NAMALWA (cell line): ENCODE measurements at places on chromosomes 1 and 21.

- DNase-seq, result no peak
These were observed 165.1 kb upstream of the SNX7 start for GRCh38 chr1:98496256-98496995.

- DNase-seq, result no peak
These were observed 211.1 kb downstream of the MATN1 start for GRCh38 chr1:30511991-30512913.

DNA sequence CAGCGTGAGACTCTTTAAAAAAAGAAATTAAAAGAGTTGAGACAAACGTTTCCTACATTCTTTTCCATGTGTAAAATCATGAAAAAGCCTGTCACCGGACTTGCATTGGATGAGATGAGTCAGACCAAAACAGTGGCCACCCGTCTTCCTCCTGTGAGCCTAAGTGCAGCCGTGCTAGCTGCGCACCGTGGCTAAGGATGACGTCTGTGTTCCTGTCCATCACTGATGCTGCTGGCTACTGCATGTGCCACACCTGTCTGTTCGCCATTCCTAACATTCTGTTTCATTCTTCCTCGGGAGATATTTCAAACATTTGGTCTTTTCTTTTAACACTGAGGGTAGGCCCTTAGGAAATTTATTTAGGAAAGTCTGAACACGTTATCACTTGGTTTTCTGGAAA is 31.2 kb downstream of the IFNAR1 start:
- no peak for DNase-seq

DNA sequence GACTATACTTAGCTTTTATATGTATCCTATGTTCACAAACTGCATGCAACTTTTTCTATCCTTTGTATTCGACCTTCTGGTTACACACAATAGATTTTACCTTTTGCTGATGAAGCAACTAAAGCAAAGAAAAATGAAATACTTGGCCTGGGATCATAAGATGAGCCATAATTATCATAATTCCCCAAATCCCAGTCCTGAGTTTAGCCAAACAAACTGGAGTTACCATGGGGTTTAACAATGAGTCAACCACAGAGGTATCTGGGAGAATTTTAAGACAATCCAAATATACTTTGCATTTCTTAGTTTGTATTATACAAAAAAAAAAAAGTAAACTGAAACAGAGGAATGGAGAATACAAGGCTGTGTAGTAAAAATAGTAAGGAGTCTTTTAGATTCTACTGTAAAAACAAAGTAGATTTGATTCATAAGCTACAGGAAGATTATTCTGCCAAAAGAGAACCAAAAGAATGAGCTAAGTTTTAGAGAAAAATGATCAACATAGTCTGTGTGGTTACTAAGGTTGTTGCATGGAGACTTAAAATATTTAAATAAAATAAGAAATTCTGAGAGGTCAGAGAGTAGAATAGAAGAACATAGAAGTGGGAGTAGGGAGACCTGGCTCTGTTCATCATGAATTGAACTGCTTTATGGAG is 60.4 kb upstream of the GORAB start:
- no peak for DNase-seq

- DNase-seq, result no peak
These were observed 35.8 kb downstream of the WNT4 start for GRCh38 chr1:22107126-22107525.

- no peak for DNase-seq
These were observed 3.4 kb downstream of the PRAMEF12 start for GRCh38 chr1:12776801-12777557.

DNA sequence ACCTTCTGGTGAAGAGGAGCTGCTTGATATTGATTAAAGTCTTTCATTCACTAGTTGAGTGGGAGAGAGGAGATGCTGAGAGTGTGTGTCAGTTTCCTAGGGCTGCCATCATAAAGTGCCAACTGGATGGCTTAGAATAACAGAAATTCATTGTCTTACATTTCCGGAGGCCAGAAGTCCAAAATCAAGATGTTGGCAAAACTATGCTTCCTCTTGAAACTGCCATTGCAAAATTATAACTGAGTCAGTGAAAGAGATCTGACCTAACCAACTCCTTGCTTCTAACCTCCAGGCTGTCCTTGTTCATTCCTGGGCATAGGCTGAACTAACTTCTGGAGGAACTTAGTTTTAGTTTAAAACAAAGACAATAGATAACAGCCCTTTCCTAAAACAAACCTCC is 47.1 kb downstream of the PTGS2 start:
- no peak for DNase-seq

DNA sequence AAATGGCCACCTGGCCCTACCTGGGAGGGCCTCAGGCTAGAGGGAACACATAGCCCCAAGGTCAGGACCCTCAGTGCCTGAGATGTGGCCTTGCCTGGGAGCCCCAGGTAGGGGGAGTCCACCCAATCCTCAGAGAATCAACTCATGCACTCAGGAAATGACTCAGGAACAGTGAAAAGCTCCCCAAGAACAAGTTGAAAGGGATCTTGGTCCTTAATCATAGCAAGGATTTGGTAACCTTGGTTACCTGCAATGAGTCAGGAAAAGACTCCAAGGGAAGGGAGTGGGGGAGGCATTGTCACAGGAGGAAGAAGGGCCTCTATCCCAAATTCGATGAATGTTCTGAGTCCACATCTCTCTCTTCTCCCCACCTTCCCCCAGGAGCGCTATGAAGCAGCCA is 17.0 kb downstream of the MAP7D1 start:
- DNase-seq, result no peak

DNA sequence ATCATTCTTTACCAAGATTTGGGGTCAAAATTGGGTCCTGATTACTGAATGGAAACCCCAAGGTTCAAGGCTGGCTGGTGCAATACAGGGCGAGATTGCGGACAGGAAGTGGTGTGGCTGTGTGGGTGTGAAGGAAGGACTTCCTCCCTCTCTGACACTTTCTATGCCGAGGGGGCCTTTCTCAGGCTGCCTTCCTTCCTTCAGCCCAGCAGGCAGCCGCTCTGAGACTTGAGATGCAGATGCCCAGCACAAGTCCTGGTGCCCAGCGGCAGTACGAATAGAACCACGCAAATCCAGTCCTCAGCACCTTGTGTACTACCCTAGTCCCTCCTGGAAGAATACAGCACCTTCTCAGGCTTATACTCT is 16.3 kb downstream of the BATF3 start:
- peak; percentile 45 for DNase-seq

DNA sequence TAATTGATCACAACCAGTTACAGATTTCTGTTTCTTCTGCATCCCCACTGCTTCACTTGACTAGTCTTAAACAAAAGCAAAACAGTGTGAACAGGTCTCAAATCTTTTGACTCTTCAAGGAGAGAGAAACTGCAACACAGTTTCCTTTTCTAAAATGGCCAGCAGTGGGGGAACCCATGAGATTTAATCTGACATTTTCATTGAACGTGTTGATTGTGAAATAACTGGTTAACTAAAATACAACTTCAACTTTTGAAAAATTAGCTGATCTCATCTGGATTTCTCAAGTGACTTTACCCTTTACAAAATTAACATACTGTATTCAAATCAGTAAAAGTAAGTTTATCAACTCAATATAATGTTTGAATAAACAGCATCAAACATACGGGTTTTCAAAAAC is 143.0 kb downstream of the HFM1 start:
- DNase-seq, result no peak

DNA sequence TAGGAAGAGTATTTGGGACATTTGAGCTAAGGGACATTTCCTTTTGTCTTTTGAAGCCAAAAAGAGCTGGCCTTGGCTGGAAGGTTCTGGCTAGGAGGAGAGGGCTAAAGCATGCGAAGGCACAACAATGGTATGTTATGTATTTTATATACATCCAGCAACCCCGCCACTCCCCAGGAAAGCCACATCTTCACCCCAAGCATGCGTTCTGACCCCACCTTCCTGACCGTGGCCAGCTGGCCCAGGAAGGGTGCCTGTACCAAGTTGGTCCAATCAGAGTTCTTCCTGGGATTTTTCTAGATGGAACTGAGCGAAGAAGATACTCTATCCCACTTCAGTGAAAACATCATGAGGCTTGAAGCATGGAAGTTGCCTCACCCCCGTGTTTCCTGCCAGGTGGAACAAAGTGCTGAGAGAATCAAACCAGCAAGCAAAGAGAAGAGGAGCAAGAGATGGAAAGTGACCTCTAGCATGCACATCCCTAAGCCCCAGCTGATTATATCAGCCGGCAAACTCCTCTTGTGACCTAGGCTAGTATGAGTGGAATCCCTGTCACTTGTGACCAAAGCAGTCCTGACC is 82.7 kb downstream of the BCAR3 start:
- no peak for DNase-seq

GRCh38 chr1:117414943-117415342 is 47.7 kb downstream of the MAN1A2 start:
- DNase-seq, result no peak

DNA sequence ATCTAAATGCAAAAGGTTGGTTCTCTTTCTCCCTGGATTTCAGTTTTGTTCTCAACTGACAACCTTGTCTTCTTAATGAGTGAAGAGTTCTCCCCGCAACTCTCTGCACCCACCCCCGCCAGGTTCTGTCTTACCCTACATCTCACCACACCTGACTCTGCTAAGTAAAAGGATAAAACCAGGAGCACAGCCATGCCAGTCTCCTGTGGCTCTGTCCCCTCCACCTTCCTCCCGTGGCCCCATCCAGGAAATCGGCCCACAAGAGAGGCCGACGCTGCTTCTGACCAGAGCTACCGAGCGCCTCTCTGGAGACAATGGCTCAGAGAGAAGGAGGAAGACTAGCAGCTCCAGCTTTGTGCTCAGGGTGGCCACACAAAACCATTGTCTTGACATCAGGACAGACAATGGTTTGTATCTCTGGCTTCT is 72.2 kb downstream of the PLEKHA6 start:
- DNase-seq, result no peak

DNA sequence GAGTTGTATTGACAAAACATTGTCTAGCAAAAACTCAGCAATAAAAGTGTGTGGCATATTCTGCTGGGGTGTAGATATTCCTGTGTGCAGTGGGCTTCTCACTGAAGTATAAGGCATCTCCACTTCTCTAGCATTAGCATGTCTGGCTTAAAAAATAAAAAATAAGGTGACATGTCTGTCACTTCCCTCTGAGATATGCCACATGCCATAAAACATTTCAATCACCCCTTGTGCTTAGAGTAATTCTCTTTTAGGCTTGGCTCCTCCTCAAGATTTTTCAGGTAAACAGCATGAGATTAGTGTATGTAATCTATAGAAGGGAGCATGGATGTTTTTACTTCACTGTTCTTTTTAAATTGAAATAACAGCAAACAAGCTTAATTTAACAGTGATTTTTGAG is 194.4 kb upstream of the SNX7 start:
- no peak for DNase-seq

DNA sequence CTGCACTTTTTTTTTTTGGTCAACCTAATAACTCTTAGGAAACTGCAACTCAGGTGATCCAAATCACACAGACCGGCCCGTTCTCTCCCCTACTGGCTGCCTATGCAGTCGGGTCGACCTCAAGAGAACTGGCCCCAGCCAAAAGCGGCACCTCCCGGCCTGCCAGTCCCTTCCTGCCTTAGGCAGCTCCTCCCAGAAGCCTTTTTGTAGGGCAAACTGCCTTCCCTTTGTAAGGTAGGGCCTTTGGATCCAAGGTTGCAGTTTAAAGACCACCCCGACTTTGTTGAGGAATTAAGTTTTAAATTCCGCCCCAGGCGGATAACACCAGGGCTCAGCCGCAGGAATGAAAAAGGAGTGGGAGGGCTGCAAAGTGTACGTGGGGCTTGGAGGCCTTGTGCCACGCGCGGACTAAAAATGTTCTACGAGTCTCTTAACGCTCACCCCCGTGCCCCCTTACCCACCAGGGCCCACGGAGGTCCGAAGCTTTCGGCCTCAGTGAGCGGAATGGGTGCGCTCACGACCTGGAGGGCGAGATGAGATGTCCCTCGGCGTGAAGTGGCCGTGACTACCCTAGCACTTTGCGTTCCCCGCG is 642 bp upstream of the ST3GAL3 start:
- DNase-seq, result peak; percentile 43

GRCh38 chr1:191865479-191865878 is 292.8 kb upstream of the RGS18 start:
- no peak for DNase-seq

DNA sequence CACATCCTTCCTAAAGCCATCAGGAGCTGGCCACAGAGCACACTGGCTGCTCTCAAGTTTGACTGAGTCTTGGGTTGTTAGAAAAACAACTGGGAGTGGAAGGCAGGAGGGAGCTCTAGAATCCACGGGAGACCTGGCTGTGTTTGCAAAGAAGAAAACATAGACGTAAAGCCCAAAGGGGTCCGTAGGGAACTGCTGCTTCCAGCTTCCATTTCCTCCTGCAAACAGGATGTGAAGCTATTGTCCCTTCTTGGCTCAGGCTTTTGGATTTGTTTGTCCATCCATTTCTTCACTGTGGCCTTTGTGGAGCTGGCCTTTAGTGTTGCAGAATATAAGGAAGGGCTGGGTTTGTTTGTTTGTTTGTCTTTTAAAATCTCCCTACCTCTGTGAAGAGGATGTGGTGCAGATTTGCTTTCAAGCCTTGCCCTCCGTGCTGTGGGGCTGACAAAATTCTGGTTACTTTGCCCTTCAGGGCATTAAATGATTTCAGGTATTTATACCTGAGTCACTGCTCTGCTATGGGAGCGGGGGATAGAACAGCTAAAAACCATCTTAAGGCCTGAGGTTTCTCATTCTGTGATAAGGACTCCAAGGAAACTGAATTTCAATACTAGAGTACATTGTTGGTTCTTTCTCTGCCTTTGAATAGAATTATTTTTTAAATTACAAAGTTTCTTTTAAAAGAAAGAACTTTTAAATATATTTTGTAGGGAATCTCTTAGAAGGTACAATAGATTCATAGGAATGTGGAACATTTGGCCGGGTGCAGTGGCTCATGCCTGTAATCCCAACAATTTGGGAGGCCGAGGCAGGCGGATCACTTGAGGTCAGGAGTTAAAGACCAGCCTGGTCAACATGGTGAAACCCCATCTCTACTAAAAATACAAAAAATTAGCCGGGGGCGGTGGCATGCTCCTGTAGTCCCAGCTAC is 74.3 kb downstream of the MPZL1 start:
- no peak for DNase-seq

GRCh38 chr1:153779781-153780541 is 4.8 kb downstream of the SLC27A3 start:
- DNase-seq, result no peak

- no peak for DNase-seq
These were observed 16.4 kb upstream of the LRRC52 start for GRCh38 chr1:165527251-165528007.

- DNase-seq, result no peak
These were observed 68.7 kb upstream of the ADGRL2 start for GRCh38 chr1:81731989-81732388.

- DNase-seq, result no peak
These were observed 4.9 kb upstream of the DMRTA2 start for GRCh38 chr1:50427818-50428779.
